ENCODE measurements at places on chromosomes 4 and X.

- DNase-seq: no peak
Observed at GRCh38 chr4:87916626-87917025, 58.9 kb upstream of the SPP1 start.

DNA sequence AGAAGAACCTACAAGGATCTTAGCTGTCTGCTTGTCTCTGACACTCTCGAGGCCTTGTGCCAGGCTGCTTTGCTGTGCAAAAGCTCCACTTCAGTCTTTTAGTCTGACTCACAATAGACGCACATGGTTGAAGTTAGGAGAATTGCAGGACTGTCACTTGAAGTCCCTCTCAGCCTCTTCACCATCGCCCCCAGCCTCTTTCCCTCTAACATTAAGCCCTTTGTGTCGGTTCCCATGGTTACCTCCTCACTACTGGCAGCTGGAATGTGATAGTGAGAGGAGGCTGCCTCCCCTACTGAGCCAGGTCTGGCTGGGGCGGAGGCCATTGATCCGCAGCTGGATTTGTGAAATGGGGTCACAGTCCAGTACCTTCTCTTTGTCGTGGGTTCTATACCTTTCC lies 201.8 kb downstream of the SOWAHB start:
- DNase-seq: no peak

DNA sequence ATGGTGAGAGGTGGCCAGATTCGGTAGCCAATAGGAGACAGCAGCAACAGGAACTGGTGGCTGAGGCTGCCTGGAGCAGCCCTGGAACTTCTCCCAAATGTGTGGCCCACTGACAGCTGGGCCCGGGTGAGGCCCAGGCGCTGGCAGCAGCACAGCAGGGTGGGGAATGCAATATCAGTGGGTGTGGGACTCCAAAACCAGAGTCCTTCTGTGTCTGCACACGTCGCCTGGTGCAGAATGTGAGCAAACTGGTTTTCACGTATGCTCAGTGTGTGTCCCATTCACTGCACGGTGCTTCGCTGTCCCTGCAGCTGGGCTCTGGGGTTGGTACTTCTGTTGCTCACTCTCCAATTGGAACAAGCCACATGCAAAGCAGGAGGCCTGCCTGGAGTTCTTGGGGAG lies 14.4 kb upstream of the CENPU start:
- DNase-seq: no peak

DNA sequence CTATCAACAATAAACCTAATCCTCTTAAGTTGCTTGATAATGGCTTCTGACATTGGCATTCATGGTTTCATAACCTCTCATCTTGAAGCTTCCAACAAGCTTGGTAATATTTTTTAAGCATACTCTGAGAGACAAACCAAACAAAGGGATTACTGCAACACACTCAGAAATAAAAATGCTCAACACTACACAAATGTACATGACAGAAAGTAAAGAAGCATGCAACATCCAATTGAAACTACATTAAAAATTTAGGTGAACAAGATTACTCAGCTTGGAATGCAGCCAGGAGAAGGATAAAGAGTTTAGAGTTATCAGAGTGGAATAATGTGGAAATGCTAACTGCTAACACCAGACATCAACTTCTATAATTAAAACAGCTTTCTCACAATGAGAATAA lies 1136.6 kb upstream of the PABPC4L start:
- no peak for DNase-seq

GRCh38 chr4:66123190-66123589 lies 452.9 kb upstream of the EPHA5 start:
- DNase-seq: no peak

- DNase-seq: no peak
Observed at GRCh38 chrX:6307156-6307555, 78.5 kb upstream of the NLGN4X start.

DNA sequence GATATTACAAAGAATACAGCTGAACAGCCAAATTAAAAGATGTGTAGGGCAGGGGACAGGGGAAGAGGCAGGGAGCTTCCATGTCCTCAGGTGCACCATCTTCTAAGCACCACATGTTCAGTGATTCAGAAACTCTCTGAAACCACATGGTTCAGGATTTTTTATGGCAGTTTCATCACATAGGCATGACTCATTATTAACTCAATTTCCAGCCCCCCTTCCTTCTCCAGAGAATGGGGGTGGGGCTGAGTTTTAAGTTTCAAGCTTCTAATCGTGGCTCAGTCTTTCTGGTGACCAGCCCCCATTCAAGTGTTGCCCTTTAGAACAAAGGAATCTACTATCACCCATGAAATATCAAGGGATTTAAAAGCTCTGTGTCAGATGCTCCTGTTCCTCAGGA lies 317.8 kb upstream of the GALNT7 start:
- no peak for DNase-seq

GRCh38 chrX:16612257-16612897 lies 37.6 kb upstream of the S100G start:
- DNase-seq: no peak

GRCh38 chrX:20042221-20042620 lies 51.4 kb upstream of the BCLAF3 start:
- no peak for DNase-seq

DNA sequence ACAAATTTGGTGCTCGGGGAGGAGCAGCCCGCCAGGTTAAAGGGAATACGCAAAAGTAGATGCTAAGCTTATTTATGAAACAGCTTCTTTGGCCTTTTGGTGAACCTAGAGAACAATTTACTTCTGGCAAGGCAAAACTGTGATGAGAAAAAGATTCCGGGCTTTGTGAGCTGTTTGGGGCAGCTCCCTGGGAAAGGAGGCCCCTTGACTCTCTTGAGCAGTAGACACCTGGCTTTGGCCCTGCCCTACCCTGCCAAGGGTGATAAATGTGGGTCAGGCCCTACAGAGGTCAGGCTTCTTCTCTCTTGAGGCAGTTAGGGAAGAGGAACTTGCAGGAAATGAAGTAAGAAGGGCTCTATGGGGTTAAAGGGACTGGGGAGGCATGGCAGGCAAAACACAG lies 509.6 kb downstream of the MID1IP1 start:
- no peak for DNase-seq

DNA sequence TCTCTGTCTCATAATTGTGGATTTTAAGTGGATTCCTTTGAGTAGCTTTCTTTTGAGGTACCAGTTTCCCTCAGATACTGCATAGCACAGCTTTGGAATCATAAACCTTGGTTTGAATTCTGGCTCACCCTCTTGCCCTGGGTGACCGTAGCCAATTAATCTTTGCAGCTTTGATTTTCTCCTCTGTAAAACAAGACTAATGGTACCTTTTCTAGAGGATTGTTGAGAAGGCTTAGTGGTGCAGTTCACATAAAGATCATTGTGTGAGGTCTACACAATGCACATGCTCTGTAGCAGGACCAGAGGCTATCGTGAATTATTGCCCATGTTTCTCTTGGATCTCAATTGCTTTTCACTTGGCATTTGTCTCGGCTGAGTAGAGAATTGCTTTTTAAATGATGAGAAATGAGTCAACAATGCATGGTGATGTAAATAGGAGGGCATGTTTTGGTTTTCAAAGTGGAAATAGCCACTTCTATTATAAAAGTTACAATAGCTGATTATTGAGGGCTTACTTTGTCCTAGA lies 47.9 kb downstream of the TMEM131L start:
- DNase-seq: no peak

DNA sequence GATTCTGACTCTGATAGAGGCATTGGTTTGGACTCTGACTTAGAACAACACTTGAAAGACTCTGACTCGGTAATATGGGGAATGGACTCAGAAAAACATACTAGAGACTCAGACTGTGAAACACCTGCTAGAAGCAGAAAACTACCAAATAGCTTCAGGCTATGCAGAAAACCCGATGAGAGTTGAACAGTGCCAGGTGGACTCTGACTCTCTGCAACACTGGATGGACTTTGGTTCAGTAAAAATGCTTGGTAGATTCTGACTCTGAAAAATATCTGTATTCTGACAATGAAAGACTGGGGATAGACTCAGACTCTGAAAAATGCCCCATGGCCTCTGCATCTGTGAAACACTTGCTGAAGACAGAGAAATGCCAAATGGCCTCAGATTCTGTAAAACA lies 215.1 kb upstream of the HDX start:
- DNase-seq: no peak

GRCh38 chrX:17605676-17606075 lies 131.6 kb upstream of the SCML1 start:
- DNase-seq: no peak

DNA sequence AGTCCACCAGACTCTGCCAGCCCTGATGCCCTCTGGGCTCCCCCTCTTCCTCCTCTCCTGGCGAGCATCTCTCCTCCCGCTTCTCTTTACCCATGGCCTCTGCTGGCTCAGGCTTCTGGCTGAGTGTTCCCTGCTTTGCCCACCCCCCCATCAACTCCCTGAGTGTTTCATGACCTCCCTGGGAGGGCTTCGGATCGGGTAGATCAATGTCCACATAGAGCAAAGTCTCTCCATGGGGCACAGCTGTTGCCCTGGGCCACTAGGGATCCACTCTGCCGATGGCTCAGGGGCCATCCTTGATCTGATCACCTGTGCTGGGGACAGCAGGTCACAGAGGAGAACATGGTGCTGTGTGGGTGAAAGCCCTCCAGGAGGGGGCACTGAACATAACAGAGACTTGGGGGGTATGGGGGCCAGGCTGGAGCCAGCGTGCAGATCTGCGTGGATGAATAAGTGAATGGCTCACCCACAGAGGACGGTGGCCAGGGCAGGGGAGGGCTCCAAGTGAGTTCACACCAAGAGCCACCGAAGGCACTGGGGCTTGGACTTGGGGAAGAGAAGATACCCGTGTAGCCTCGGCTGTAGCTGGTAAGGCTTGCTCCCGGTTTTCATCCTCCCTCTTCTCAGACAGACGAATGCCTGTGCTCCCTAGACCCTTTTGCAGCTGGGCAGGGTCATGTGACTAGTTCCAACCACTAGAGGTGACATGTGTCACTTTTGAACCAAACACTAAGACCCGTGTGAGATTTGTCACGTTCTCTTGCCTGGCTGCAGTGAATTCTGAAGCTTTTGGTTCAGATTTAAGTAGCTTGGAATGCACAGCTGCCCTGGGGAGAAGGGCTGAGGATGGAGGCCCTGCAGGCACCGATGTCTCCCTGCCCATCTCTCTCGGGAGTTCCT lies 23.2 kb upstream of the AFAP1 start:
- DNase-seq: no peak

DNA sequence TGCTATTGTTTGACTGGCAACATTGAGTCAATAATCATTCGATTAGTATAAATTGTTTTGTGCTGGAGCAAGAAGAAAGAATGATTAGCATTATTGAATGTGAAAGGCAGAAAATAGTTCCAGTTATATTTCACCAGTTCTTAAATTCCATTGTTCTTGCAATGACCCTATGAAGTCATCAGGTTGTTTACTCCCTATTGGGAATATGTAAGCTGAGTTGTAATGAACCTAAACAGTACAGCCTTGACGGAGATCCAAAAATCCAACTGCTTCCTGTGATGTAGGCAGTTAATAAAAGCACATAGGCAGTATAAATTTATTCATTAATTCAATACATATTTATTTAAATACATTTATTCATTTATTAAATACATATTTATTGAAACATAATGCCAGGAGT lies 947.5 kb downstream of the PCDH7 start:
- no peak for DNase-seq
